Activated gamma-delta T cell treated with Interleukin-2 at 50 U/mL for 16 hours (primary cell): ENCODE measurements at places on chromosomes 7 and 10.

DNA sequence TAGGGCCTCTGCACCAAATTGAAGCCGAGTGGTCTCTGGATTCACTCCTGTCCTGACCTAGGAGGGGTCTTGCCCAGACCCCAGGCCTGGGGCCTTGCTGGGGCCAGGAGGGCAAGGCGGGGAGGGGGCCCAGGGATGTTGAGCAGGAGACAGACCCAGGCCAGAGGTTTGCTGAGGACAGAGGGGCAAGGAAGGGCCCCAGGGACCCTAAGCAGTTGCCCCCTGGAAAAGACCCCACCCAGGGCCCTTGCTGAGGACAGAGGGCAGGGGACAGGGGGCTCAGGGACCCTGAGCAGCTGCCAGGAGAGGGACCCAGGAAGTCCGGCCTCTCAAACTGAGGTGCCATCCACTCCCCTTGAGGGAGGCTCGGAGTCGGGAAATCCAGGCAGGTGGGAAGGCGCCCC is 32.7 kb downstream of the FOXL3 start:
- DNase-seq: no peak

DNA sequence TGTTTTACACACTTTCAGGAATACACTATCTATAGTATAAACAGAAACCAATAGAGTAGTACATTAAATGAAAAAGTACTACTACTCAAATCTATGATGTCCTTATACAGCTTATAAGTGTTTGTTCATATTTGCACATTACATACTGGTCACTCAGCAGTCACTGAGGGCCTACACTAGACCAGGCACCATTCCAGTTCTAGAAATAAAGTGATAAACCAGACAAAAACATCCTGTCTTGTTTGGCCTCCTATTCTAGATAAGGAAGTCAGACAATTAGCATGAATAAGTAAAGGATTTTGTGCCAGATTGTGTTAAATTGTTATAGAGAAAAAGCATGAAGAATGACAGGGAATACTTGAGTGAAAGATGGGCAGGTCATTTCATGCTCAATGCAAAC is 219.0 kb downstream of the CRPPA start:
- DNase-seq: no peak

DNA sequence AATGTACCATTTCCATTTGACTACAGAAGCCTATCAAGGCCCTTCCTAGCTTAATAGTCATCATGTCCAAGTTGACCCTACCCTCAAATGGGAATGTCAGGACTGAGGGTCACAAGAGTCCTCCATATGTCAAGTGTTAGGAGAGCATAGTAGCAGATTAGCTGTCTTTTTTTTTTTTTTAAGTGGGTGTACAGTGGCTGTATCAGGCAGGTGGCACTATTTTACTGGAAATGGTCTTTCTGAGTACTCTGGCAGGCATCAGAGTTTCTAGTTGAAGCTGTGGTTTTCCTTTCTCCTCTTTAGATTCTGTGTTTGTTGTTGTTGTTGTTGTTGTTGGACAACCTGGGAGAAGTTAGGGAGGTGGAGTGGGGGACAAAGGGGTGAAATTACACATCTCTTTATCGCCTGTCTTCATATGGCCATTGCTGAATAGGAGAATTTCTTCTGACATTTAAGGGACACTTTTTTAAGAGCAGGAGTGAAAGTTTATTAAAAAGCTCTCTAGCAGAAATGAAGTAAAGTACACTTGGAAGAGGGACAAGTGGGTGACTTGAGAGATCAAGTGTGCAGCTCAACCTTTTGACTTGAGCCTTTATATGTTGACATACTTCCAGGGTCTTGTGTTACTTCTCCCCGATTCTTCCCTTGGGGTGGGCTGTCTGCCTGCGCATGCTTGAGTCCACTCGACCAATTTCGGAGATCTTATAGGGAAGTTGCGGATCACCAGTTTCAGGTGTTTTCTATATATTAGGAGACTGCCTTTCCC is 104.1 kb upstream of the FOXP2 start:
- no peak for DNase-seq

DNA sequence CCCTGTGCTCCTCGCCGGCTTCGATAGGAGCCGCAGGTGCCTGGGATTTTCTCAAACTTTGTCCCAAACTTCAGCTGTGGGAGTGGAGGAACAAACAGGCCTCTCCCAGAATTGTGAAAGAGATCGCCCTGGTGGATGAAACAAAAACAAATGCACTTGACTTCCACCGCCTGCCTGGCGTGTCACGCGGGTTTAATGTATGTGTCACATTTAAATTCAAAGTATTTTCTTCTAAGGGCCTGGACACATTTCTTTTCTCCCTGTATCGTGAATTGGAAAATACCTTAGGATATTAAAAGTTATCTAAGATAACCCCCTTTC is 694 bp upstream of the WASL start:
- no peak for DNase-seq

DNA sequence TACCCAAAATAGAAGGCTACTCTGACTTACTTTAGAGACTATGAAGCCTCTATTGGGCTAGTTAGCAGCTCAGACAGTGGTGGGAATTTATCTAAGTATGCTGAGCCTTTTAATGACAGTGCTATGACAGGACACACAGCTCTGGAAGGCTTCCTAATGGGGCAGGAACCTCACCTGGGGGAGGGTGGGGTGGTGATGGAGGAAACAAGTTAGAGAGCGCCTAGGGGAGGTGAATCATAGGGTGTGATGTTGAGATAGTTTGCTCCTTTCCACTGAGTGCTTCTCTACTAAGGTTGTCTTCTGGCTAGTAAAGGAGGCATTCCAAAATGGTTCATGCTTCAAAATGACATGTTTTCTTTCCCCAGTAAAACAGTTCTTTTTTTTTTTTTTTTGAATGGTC is 42.1 kb downstream of the PPP1R9A start:
- DNase-seq: no peak

- no peak for DNase-seq
Observed at GRCh38 chr7:14505906-14506305, 396.6 kb downstream of the DGKB start.

- no peak for DNase-seq
Observed at GRCh38 chr7:42385912-42386311, 148.9 kb upstream of the GLI3 start.

DNA sequence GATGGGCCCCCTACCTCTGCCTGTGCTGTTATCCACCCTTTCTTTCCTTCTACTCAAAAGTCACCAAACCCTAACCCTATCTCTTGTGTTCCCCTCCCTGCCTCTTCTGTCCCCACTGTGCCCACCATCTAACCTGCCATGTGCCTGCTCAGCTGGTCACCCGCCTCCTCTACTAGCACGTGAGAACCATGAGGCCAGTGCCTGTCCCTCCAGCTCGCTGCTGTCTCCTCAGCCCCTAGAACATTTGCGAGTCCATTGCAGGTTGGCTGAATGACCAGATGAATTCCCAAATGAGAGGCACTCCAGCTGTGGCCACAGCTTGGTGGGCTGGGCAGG is 129.0 kb downstream of the ARHGAP22 start:
- DNase-seq: no peak

DNA sequence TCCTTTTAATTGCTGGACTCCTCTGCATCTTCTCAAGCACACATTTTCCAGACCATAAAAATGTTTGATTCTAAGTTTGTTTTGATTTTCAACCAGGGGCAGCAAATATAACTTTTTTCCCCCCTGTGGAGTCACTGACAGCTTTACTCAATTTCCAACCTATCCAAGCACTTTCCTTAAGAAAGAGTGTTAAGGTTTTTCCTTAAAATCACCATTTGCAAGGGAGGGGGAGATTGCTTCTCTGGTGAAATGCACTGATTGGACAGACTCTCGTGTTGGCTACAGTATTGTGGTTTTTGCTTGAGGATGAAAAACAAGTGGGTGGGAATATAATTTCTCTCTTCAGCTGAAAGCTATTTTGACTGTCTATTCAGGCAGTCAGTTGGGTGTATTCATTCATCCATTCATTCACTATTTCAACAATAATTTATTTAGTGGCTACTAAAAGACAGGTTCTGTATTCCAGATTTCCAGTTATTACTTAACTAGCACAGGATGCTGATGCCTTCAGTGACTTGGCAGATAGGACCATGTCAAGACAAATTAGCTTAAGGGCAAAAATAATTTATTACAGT is 146.3 kb downstream of the BAMBI start:
- no peak for DNase-seq

- no peak for DNase-seq
Observed at GRCh38 chr7:98678215-98678614, 61.1 kb downstream of the NPTX2 start.

DNA sequence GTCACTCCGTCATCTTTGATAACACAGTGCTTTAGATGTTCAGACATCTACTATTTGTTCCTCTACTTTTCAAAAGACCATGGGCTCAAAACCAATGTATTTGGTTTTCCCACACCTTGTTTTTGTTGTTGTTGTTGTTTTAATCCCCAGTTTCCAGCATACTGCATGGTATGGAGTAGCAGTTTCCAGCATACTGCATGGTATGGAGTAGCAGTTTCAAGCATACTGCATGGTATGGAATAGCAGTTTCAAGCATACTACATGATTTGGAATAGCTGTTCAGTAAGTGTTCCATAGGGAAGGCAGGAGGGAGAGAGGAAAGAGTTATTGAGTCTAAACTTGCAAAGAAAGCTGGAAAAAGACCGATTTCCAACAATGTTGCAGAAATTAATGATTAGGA is 314.3 kb upstream of the PRKCQ start:
- no peak for DNase-seq

DNA sequence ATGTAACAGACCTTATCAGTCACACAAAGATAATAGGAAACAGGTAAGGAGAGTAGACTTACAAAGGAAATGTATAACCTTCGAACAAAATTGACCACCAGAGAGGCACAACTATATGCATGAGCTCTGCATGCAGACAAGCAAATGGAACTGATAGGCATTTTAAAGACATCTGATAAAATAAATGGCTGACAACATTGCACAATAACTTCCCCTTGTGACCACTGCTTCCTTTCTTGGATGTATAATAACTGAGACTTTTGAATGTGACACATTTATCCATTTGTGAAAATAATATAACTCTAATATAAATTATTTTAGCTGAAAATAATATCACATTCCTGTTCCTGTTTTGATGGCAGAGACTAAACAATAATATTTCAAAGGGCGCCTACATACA is 654.2 kb upstream of the STEAP1 start:
- no peak for DNase-seq

GRCh38 chr7:16881844-16882243 is at the start of gene AGR3:
TSS of gene AGR3 (minus strand) at chr7:16881983. CDS start at chr7:16878618, 3,365 bp downstream.
- no peak for DNase-seq

GRCh38 chr7:16982640-16983350 is 101.0 kb upstream of the AGR3 start:
- DNase-seq: no peak

GRCh38 chr7:13920053-13920697 is 69.3 kb downstream of the ETV1 start:
- DNase-seq: no peak

GRCh38 chr10:62029401-62029800 is 127.9 kb downstream of the ARID5B start:
- no peak for DNase-seq

DNA sequence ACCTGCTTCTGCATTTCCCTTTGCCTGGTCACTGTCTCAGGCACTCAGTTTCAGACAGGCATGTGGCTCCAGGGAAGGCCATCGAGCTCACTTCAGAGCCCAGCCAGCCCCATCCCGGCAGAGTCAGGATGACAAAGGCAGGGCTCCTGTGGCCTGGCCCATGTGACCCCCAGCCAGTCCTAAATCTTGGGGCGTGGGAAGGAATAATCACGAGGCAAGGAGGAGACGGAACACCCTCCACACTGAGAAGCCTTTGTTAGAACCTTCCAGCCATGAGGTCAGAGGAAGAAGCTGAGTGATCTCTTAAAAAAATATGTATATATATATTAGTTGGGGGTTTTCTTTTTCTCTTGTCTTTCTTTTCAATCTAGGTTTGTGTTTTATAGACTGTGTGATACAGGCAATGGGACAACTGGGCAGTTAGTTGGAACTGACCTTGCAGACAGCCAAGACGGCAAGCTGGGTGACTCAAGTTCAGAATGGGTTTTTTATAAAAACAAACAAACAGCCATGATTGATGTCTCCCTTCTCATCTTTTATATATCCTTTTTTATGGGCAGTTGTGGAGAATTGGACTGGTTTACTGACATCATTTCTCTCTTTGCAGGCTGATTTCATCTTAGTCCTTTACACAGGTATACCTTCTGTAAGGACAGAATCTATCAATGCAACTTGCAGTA is 60.8 kb downstream of the CHN2 start:
- DNase-seq: no peak

- no peak for DNase-seq
Observed at GRCh38 chr10:45008524-45009161, 7.9 kb downstream of the ZNF22 start.

- no peak for DNase-seq
Observed at GRCh38 chr7:154375956-154376355, 323.8 kb downstream of the DPP6 start.

- DNase-seq: no peak
Observed at GRCh38 chr10:8633909-8634308, 579.4 kb downstream of the GATA3 start.

DNA sequence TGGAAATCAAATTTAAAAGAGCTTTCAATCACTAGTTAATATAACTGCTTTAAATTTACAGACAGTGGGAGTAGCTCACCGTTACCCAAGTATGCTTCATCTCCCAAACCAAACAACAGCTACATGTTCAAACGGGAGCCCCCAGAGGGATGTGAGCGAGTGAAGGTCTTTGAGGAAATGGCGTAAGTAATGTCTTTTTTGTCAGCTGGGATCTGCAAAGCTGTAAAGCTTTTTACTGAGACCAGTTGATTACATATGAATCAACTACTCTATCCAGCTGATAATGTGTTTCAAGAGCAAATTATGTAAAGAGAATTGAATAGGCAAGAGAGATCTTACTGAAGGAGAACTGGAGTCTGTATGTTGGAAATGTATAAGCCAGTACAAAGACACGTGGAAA is 116.2 kb downstream of the GLCCI1 start:
- DNase-seq: no peak

DNA sequence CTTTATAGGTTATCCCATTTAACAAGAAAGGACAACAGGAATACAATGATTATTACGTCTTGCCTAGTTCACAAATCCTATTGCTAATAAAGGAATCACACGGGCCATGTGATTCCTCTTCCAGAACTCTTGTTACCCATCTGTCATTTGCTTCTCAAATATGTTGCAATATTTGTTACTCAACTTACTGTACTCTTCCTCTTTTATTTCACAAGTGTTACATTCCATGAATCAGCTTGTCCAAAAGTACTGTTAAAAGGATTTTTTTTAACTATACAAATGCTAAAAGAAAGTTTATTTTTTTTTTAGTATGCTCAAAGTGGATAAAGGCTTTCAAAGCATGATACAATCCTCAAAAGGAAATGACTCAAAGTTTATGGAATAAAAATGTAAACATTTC is 3.9 kb upstream of the CD36 start:
- DNase-seq: no peak

DNA sequence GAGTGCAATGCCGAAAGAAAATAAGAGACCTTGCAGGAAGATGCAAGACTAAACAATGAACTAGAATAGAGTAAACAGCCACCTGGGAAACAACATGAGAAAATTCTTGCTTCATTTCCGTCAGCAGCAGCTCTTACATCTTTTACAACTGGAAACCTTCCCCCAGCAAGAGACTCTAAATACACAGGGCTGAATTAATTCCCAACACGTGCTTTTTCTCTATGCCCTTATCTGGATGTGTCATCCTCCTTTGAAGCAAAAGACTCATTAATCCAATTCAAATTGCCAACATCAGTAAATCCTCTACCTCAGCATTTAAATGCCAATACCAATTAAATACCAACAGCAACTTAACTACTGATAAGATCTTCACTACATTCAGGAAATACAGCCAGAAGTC is 99.0 kb upstream of the PDE1C start:
- no peak for DNase-seq
